ENCODE measurements at places on chromosomes 16 and 17.

DNA sequence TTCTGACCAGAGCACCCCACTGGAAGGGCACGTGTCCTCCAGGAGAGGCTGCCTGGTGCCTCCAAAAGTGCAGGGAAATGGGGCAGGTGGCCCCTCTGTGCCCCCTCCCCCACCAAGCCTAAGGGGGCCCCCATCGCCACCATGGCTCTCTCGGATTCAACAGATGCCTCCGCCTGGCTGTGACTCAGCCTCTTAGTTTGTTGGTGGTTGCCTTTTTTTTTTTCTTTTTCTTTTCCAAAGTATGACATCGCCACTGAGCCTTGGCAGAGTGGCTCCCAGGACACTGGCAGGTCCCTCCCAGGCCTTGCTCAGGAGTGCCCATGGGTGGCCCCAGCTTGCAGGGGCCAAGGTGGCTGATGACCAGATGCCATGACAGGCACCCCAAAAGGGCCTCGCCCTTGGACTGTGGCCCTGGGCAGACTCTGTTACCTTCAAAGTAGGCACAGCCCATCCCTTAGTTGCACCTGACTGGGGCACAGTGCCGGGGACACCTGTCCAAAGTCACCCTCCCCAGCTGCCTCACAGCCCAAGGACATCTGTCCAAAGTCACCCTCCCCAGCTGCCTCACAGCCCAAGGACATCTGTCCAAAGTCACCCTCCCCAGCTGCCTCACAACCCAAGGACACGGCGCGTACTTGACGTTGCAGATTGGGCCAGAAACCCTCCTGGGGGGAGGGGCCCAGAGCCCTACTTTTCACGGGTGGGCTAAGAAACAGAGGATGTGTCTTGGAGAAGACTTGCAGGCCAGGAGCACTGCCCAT is 29.6 kb downstream of the NPTX1 start:
- H3K27me3 ChIP-seq = no peaks in the 10 kb centered on the region
- H3K36me3 ChIP-seq = no peaks in the 10 kb centered on the region
- no peak overlapping the region for H3K4me3 ChIP-seq
- no peak for DNase-seq
- H3K4me1 ChIP-seq = no peaks in the 10 kb centered on the region

- no peak overlapping the region for H3K4me3 ChIP-seq
- no peak overlapping the region for H3K27ac ChIP-seq
- H3K27me3 ChIP-seq = no peaks in the 10 kb centered on the region
Observed at GRCh38 chr16:57178793-57179212, 7.0 kb downstream of the PSME3IP1 start.

GRCh38 chr17:72618001-72618509 is 474.4 kb downstream of the SLC39A11 start:
- DNase-seq = peak; percentile 97
- 0 out of 2 replicates have a peak, but pooled peaks cover 2% of the 10 kb centered on the region for H3K36me3 ChIP-seq
- peak overlapping the region; percentile 65 for H3K27ac ChIP-seq
- H3K4me3 ChIP-seq = peak overlapping the region; percentile 26
- peaks cover 48% of the 10 kb centered on the region for H3K4me1 ChIP-seq
- H3K27me3 ChIP-seq = no peaks in the 10 kb centered on the region

GRCh38 chr17:12247761-12248160 is 227.1 kb downstream of the MAP2K4 start:
- no peak overlapping the region for H3K27ac ChIP-seq
- H3K4me1 ChIP-seq = no peaks in the 10 kb centered on the region
- no peaks in the 10 kb centered on the region for H3K36me3 ChIP-seq
- no peak for DNase-seq
- H3K27me3 ChIP-seq = no peaks in the 10 kb centered on the region
- H3K4me3 ChIP-seq = no peak overlapping the region

GRCh38 chr16:51815523-51815922 is 664.5 kb upstream of the SALL1 start:
- H3K4me1 ChIP-seq = no peaks in the 10 kb centered on the region
- H3K27ac ChIP-seq = no peak overlapping the region
- no peak for DNase-seq
- no peaks in the 10 kb centered on the region for H3K36me3 ChIP-seq
- no peak overlapping the region for H3K4me3 ChIP-seq

DNA sequence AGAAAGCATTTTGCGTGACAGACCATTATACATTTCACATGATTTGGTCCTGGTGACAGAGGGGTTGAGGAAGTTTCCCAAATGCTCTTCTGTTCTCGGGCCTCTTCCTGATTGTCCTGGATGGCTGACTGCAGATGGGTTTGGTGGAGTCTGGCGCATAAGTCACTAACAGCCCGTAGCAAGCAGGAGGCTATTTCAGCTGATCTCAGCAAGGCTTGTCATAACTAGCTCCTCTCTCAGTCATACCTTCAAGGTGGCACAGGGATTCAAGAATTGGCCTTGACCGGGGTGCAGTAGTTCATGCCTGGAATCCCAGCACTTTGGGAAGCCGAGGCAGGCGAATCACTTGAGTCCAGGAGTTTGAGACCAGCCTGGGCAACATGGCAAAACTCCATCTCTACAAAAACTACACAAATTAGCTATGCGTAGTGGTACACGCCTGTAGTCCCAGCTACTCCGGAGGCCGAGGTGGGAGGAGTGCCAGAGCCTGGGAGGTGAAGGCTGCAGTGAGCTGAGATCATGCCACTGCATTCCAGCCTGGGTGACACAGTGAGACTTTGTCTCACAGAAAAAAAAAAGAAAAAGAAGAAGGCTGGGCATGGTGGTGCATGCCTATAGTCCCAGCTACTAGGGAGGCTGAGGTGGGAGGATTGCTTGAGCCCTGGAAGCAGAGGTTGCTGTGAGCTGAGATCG is 68.9 kb upstream of the HAS3 start:
- no peaks in the 10 kb centered on the region for H3K36me3 ChIP-seq
- no peak overlapping the region for H3K27ac ChIP-seq
- H3K4me3 ChIP-seq = no peak overlapping the region
- H3K4me1 ChIP-seq = peaks cover 23% of the 10 kb centered on the region

DNA sequence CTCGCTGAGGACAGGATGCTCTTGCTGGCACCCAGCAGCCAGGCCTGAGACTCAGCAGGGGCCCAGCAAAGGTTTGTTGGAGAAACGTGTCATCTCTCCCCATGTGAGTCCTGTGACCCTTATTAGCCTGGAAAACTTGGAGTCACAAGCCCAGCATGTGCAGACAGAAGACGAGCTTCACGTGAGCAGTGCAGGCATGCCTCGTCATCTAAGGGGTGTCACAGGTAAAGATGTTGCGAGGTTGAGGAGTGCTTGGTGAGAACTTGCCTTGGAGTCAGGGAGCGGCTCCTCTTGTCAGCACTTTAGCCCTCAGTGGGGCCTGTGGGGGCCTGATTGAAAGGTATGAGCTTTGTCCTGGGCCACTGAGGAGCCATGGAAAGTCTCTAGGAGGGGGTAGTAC is 2.1 kb upstream of the CTRL start:
- peaks cover 16% of the 10 kb centered on the region for H3K4me1 ChIP-seq
- peaks cover 4% of the 10 kb centered on the region for H3K36me3 ChIP-seq
- no peak for DNase-seq
- peak overlapping the region; percentile 95 for H3K27ac ChIP-seq

DNA sequence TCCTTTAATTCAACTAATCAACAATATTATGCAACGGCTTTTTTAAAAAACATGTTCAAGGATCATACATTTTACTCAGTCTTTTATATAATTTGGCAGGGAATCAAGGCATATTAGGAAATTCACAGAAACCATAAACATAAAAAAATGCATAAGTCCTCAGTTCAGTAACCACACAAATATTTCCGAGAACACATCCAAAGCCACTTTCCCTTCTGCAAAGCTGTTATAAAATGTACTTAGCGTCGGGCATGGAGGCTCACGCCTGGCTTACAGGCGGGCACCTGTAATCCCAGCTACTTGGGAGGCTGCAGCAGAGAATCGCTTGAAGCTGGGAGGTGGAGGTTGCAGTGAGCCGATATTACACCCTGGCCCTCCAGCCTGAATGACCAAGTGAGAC is 9.7 kb upstream of the ZC3H7A start:
- H3K36me3 ChIP-seq = no peaks in the 10 kb centered on the region
- no peaks in the 10 kb centered on the region for H3K27me3 ChIP-seq
- DNase-seq = no peak

DNA sequence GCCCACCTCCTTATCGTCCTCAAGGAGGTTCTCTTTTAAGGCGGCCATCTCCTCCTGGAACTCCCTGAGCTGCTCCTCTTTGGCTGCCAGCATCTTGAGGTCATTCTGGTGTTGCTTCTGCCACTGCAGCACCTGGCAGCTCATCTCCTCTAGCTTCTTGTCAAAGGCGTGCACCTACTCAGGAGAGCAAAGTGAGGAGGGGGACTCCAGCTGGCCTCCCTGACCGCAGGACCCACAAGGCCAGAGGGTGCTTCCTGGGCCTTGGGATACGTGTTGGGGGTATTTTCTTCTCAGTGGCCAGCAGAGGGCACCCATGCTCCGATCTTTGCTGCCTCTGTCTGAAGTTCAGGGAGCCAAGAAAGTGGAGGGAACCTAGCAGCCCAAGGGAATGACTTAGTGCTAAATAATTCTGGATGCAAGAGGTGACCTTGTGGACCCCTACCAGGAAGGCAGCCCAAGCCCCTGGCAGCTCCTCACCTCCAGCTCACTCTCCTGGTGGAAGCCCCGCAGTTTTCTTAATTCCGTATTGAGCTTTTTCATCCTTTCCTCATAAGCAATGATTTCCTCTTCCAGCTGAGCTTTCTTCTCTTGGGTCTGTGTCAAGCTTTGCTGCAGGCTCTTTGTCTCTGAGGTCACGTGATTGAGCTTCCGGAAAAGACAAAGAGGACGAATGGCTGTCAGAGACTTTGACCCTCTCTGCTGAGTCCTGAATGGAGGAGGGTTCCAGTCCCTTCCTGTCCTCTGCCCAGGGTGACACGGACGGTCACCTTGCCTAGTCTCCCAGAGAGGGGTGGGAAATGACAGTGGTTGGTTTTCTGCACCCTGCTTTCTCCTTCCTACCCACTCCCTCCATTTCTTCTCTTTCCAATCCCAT is 31.4 kb downstream of the DHX38 start:
- no peak overlapping the region for H3K27ac ChIP-seq
- DNase-seq = peak; percentile 81
- H3K4me3 ChIP-seq = no peak overlapping the region
- H3K4me1 ChIP-seq = peaks cover 6% of the 10 kb centered on the region
- H3K27me3 ChIP-seq = no peaks in the 10 kb centered on the region

DNA sequence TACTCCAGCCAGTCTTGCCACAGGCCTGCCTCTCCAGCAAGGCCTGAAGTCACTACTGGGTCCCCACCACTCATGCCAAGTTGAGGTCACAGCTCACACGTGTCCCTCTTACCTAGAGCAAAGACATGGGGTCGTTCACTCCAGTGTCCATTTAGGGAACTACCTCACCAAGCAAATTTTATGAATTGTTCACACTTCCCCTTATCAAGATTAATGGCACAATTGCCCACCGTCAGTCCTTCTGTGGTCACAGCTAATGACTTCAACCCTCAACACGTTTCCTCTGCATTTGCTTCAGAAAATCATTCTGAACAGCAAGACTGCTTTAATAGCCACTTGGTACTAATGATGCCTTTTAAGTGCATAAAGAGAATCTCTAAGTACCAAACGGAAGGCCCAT is 14.6 kb downstream of the IRX6 start:
- H3K27ac ChIP-seq = no peak overlapping the region
- H3K27me3 ChIP-seq = no peaks in the 10 kb centered on the region
- DNase-seq = no peak
- H3K4me1 ChIP-seq = no peaks in the 10 kb centered on the region

DNA sequence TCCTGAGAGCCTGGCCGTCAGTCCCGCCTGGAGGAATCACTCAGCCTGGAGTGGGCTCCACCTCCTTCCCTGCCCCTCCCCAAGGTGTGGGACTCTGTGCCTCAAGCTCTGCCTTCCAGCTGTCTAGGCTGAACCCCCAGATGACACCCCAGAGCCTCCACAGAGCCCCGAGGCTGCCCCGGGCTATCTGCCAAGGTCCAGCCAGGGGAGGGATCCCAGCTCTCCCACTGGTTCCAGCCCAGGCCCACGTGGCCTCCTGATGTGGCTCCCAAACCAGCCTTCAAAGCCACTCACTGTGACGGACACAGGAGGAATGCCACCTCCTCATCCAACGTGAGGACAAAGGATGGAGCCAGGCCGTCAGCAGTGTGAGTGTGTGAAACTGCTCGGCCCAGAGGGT is 45.6 kb upstream of the ENPP7 start:
- no peak overlapping the region for H3K27ac ChIP-seq
- H3K36me3 ChIP-seq = no peaks in the 10 kb centered on the region
- H3K4me1 ChIP-seq = no peaks in the 10 kb centered on the region
- DNase-seq = no peak
- H3K4me3 ChIP-seq = no peak overlapping the region

DNA sequence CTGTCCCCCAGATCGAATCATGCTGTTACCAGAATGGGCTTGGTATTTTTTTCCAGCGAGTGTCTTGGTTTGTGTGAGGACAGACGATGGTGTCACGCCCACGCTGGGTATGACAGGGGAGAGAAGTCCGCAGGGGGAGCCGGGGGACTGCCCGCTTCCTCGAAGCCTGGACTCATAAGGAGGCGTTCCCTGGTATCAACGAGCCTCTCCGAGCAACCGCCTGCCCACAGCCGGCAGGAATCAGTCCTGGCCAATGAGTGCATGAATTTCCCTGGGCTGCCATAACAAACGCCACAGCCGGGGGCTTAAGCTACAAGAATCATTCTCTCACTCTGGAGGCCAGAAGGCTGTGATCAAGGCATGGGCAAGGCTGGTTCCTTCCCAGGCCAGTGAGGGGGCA is 26.1 kb upstream of the JPH3 start:
- H3K27ac ChIP-seq = no peak overlapping the region
- H3K36me3 ChIP-seq = no peaks in the 10 kb centered on the region
- H3K4me1 ChIP-seq = peaks cover 6% of the 10 kb centered on the region
- DNase-seq = no peak

DNA sequence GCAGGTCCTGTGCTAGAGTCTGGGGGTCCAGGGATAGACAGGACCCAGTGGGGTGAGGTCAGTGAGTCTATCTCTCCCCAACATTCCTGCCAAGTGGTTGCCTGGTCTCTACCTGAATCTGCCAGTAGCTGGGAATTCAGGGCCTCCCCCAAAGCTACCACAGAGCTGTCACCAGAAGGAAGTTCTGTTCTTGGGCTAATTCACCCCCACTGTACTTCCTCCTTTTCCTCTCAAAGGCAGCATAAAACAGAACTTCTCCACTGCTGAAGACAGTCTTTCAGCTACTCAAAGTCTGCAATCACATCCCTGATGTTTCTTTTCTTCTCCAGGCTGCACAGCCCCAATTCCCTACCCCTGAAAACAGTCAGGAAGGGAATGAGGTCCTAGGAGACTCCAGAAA is 8.7 kb downstream of the CAMTA2 start:
- DNase-seq = no peak
- no peaks in the 10 kb centered on the region for H3K27me3 ChIP-seq
- H3K36me3 ChIP-seq = no peaks in the 10 kb centered on the region
- H3K4me3 ChIP-seq = no peak overlapping the region
- no peaks in the 10 kb centered on the region for H3K4me1 ChIP-seq

- H3K4me3 ChIP-seq = no peak overlapping the region
- no peak for DNase-seq
- H3K4me1 ChIP-seq = no peaks in the 10 kb centered on the region
- no peaks in the 10 kb centered on the region for H3K36me3 ChIP-seq
- H3K27ac ChIP-seq = peak overlapping the region; percentile 24
Observed at GRCh38 chr17:5378566-5379207, 40.8 kb downstream of the NUP88 start.

DNA sequence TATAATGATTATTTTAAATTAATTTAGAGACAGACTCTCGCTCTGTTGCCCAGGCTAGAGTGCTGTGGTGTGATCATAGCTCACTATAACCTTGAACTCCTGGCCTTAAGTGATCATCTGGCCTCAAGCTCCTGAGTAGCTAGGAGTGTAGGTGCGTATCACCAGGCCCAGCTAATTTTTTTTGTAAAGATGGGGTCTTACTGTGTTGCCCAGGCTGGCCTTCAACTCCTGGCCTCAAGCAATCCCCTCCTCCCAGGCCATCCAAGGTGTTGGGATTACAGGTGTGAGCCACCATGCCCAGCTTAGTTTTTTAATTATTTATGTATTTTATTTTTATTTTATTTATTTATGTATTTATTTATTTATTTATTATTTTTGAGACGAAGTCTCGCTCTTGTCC is 17.9 kb downstream of the CTCF start:
- H3K27me3 ChIP-seq = no peaks in the 10 kb centered on the region
- H3K4me1 ChIP-seq = no peaks in the 10 kb centered on the region
- no peak for DNase-seq
